ENCODE measurements at places on chromosomes 3 and 15.

DNA sequence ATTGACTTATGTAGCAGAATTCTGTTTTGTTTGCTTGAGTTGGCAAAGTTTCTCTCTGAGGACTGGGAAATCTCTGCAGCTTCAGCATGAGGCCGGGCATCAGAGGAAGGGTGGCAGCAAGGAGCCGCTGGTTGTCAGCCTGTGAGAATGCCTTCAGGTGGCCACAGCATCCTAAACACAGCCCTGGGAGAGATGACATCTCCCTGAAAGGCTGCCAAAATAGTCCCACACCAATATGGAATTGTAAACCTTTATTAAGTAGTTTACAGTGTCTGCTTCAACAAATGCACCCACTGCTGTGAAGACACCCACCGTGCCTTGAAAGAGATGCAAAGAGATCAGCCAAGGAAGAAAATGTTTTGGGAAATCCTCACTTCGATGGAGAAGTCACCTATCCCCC is 609.7 kb upstream of the ARRDC4 start:
- DNase-seq, result no peak

DNA sequence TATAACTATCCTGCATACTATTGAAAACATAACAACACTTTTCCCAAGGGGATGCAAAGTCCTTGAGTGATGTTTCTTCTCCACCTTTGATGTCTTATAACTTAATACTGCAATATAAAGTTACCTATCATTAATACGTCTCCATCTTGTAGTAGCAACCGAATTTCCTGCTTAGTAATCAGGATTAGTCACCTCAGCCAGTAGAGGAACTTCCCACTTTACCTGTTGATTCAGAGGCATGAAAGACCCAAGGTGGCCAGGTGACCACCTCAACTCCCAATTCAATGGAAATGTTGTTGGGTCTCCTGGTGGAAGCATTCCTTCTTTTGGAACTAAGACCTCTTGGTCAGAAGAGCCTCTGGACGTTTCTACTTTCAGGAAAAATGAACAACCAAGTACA is 3.5 kb upstream of the TMCC1 start:
- no peak for DNase-seq

GRCh38 chr15:87638554-87639083 is 617.9 kb downstream of the NTRK3 start:
- no peak for DNase-seq

- DNase-seq, result no peak
Observed at GRCh38 chr3:105277656-105278055, 89.1 kb upstream of the ALCAM start.

GRCh38 chr3:126742057-126742456 is 38.0 kb downstream of the CHCHD6 start:
- no peak for DNase-seq

DNA sequence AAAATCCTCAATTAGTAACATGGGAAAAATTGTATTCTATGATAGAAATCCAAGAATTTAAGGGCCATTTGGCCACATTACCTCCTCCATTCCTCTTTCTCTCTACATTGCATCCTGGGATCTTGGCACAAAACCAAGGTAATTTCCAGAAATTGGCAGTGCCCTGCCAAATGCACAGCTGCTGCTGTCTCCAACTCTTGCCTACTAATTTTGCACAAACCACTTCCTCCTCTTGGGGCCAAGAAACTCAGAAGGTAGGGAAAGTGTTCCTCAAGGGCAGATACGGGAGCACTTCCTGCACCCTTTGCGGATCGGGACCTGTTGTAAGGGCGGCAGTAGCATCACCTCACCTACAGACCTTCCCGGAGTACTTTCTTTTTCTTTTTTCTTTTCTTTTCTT is 57.8 kb downstream of the MAP3K13 start:
- no peak for DNase-seq

GRCh38 chr3:32117320-32117719 is 10.9 kb downstream of the GPD1L start:
- DNase-seq, result no peak

GRCh38 chr3:177804646-177805045 is 607.4 kb upstream of the TBL1XR1 start:
- no peak for DNase-seq

GRCh38 chr3:161644891-161645635 is 148.5 kb downstream of the OTOL1 start:
- DNase-seq, result no peak

GRCh38 chr3:95965704-95966336 is 848.6 kb upstream of the EPHA6 start:
- DNase-seq, result no peak

- no peak for DNase-seq
Observed at GRCh38 chr15:34603095-34603494, 19.6 kb upstream of the GOLGA8B start.

DNA sequence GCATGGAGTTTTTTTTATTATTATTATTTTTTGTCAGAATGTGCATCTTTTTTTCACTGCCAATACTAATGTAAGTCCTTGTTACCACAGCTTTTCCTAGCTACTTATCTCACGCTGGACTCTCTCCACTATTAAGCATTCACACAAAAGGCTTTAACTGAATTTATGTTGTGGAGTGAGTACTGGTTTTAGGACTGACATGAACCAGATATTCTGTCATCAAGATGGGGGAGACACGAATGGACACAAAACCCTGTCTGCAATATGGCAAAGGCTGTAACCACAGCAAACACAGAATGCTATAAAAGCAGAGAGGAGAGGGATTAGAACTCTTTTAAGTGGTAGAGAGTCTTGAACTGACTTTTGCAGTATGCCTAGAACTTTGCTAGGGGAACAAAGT is 592.2 kb upstream of the TBL1XR1 start:
- no peak for DNase-seq

- DNase-seq, result no peak
Observed at GRCh38 chr3:160792540-160792939, 36.5 kb downstream of the PPM1L start.

- no peak for DNase-seq
Observed at GRCh38 chr3:106725566-106725965, 651.7 kb upstream of the CCDC54 start.

- DNase-seq, result no peak
Observed at GRCh38 chr15:66609876-66610275, 44.1 kb upstream of the LCTL start.

DNA sequence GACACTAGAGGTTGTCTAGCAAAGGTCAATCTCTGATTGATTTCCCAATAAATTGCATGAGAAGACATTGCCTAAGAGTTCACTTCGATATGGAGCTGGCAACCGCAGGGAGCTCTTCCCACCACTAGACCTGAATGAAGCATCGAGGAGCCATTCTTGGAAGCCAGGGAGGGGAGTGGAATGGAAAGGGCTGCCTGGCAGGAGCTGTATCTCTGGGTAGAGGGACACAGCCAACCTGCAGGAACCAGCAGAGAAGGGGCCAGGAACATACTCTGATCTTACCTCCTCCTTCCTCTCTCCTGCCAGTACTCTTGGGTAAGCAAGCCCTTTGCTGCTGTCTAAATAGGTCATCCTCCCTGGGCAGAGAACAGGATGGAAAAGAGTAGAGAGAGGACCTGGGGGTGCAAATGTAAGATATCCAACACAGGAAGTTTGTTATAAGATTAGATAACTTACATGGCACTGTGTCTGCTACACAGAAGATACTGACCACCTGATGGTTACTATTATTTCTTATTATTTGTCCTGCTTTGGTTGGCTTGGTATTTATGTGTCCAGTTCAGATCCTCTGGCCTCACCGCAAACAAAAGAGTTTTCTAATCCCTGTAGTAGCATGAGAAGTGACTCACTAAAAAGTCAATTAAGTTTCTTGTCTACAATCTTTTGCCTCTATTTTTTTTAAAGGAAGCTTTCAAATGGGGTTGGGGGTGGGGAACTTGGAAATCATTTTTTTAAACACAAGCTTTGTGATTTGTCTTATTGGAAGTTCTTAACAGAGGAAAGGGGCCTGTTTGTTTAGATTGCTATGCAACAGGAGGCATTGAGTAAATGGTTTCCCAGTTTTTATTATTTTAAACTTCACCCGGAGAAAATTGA is 156.7 kb upstream of the TSC22D2 start:
- DNase-seq, result no peak

DNA sequence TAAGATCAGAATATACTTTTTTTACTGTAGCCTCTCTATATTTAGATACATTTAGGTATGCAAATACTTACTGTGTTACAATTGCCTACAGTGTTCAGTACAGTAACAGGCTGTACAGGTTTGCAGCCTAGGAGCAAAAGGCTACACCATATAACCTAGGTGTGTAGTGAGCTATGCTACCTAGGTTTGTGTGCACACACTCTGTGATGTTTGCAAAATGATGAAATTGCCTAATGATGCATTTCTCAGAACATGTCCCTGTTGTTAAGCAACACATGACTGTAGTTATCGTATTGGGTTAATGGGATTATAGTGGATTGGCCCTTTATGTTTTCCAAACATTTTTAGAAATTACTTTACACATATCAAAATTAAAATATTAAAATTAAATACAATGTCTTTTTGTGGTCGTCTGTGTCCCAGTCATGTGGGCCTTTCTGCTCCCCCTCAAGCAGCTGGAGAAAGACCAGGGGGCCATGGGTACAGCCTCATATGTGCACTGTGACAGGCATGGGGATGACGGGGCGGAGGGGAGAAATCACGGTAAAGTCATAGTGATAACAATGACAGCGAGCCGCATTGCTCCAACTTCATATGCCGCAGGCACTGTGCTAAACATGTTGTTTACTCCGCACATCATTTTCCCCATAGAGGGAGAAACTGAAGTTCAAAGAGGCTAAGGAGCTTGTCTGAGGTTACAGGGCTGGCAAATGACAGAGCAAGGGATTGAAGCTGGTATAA is 27.4 kb upstream of the PLA2G4E start:
- DNase-seq, result no peak

DNA sequence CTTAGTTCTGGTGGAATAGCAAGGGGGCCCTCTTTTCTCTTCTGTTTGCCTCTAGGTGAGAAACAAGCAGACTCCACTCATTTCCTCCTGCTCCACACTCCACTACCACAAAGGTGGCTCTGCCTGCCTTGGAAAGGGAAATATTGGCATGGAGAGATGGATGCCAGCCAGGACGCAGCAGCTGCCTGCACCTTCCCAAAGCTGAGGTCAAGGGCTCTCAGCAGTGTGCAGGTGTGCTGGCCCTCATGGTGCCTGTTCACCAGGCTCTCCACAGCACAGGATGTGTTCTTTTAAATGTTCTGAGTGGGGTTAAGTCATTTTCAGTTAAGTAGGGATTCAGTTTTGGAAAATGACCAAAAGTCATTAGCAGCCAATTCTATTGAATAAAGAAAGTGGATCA is 211.2 kb upstream of the STRIT1 start:
- DNase-seq, result no peak

- no peak for DNase-seq
Observed at GRCh38 chr3:71511446-71511845, 72.1 kb downstream of the FOXP1 start.

GRCh38 chr3:71859123-71859519 is 74.2 kb upstream of the PROK2 start:
- DNase-seq, result no peak

DNA sequence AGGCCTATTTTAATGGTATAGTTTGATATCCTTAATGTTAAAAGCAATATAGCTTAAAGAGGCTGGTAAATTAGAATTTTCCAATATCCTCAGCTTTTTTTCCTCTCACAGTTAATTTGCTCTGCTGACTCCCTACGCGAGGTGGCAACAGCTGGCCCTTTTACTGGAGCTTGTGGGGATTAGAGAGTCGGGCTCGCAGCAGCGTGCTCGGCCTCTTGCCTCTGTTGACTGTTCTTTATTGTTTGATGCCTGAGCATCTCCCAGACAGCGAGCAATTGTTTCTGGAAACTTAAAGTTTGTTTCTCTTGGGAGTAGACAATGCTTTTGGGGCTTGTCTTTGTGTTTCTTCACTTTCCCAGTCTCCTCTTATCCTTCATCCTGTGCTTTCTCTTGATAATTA is 80.8 kb downstream of the OPA1 start:
- peak; percentile 53 for DNase-seq

Measured in kidney (tissue), 22 donors.